ENCODE measurements at places on chromosomes 1 and 21.

GRCh38 chr1:230778916-230779590, 31.9 kb downstream of the CAPN9 start:
- DNase-seq: no peak

- no peak for DNase-seq
Observed at GRCh38 chr21:46319186-46319585, 4.5 kb downstream of the C21orf58 start.

DNA sequence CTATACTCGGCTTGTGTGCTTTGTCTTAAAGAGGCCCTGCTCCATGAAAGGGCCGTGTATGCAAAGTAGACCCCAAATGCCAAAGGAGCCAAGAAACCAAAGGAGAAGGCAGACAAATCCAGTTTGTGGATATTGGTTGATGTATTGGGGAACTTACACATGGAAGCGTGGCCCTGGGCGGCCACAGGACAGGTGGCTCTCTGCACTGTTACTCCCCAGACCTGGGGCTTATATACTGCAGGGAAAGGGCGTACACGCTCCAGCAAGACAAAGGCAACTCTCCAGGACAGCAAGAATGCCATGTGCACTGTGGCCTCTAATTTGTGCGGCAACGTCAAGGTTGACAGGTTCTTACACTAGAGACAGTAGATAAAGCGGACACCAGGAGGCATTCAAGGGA, 24.8 kb downstream of the RSPH1 start:
- DNase-seq: no peak

- no peak for DNase-seq
Observed at GRCh38 chr1:60753036-60753900, 329.1 kb upstream of the NFIA start.
